ENCODE measurements at places on chromosomes 16 and 17.
A peak's percentile ranks its signal among the peaks of the same experiment; 100 is the strongest.

DNA sequence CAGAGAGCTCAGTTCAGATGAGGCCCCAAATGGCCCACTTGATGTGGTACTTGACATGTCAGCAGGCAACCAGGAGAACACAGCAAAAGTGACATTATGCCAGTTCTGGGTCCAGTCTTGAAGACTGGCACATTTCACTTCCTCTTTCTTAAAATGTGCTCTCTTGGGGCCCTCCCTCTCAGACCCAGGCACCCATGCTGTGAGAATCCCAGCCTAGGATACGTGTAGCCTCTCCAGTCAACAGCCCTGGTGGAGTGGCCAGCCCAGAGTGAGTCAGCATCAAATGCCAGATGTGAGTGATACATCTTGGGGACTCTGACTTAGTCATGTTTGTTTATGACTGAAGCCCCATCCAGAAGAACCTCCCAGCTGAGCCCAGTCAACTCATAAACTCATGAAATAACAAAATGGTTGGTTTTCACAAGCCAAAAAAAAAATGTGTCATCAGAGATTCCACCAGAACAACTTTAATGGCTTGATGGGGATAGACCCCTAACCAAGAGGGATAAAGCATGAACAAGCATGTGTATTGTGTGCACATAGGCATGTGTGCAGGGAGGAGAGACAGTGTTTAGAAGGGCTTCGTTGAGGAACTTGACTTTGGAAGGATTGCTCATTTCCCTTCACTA lies 82.5 kb upstream of the TNRC6C start:
- H3K4me1 ChIP-seq, result peaks cover 8% of the 10 kb centered on the region
- peaks cover 3% of the 10 kb centered on the region for H3K27me3 ChIP-seq
- no peak overlapping the region for H3K4me3 ChIP-seq
- no peak overlapping the region for H3K27ac ChIP-seq
- no peaks in the 10 kb centered on the region for H3K36me3 ChIP-seq
- DNase-seq, result no peak

DNA sequence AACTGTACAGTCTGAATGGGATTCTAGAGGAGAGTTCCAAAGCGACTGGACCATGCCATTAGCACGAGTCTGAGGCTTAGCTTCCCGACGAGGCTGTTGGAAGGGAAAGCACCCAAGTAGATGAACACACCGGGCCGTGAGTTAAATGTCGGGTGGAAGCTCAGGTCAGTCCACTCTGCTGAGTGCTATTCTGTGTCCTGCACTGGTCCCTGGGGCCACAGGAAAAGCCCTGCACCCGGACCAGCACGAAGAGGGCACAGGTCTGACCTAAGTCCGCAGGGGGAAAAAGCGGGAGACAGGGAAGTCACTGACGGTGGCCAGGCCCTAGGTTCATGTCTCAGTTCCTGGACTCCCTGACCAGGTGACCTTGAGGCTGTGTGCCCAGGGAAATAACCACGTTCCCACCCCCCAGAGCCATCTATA lies 44.1 kb upstream of the RBFOX3 start:
- no peak overlapping the region for H3K27ac ChIP-seq
- no peak overlapping the region for H3K4me3 ChIP-seq
- DNase-seq, result peak; percentile 59
- peaks cover 27% of the 10 kb centered on the region for H3K27me3 ChIP-seq
- no peaks in the 10 kb centered on the region for H3K4me1 ChIP-seq
- no peaks in the 10 kb centered on the region for H3K36me3 ChIP-seq

- peak overlapping the region; percentile 72 for H3K27ac ChIP-seq
- no peaks in the 10 kb centered on the region for H3K27me3 ChIP-seq
- H3K4me3 ChIP-seq, result peak overlapping the region; percentile 42
- H3K4me1 ChIP-seq, result peaks cover 63% of the 10 kb centered on the region
Observed at GRCh38 chr17:29140631-29141513, 39.3 kb downstream of the MYO18A start.

DNA sequence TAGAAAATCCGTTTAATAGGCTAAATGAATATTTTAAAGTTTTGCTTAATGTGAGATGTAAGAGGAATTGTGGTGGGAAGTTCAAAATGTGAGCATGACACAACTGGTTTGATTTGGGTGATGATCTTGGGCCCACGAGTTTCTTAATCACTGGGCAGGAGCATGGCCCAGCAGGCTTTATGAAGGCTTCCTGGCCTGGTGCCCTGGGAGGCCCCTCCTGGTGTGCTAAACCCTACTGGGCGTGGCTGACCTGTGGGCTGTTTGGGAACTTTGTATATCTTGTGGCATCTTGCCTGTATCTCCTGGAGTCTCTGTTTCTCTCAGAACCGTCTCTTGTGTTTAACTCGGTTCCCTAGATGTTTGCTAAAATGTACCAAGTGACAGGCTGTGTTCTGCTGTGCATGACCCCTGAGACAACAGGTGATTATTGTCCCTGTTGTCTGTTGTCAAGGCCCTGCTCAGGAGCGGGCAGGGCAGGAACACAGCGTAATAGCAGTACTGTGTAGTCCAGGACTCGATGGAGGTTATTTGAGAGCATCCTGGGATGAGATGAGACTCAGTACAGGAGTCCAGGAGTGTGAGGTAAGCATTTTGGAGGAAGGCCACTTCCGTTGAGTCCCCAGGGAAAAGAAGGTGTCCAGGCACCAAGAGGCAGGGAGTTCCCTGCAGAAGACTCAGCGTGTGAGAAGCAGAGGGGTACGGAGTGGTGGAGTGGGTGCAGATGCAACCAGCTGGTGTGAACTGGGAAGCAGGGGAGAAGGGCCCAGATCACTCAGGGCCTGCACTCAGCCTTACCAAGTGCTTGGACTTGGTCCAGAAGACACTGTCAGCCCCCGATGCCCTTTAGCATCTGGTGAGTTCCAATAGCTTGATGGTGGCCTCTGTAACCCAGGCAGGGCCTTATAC lies 48.5 kb downstream of the B9D1 start:
- H3K36me3 ChIP-seq, result peaks cover 62% of the 10 kb centered on the region
- no peak overlapping the region for H3K4me3 ChIP-seq
- H3K27me3 ChIP-seq, result no peaks in the 10 kb centered on the region

DNA sequence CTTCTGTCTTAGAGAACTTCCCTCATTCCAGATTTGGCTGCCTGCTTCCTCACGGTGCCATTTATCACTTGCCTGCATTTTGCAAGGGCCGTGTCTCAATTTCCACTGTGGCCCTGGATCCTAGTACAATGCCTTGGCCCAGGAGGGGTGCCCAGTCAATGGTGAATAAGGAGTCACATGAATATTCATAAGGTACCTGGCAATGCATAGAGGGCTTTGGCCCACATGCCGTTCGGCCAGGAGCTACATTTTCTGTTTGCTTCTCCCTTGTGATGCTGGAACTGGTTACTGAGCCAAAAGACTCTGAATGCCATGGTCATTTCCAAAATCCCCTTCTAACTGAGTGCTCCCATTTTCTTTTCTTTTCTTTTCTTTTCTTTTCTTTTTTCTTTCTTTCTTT lies 4.8 kb upstream of the PIRT start:
- no peaks in the 10 kb centered on the region for H3K36me3 ChIP-seq

GRCh38 chr16:27414788-27415431 lies 12.9 kb downstream of the IL21R start:
- no peak overlapping the region for H3K4me3 ChIP-seq
- H3K36me3 ChIP-seq, result no peaks in the 10 kb centered on the region
- H3K27ac ChIP-seq, result no peak overlapping the region

GRCh38 chr17:42880776-42881310 lies 19.8 kb upstream of the G6PC1 start:
- DNase-seq, result no peak
- no peaks in the 10 kb centered on the region for H3K4me1 ChIP-seq
- peaks cover 15% of the 10 kb centered on the region for H3K27me3 ChIP-seq
- no peak overlapping the region for H3K27ac ChIP-seq

GRCh38 chr17:42709561-42709960 lies 27.2 kb downstream of the CNTNAP1 start:
- no peaks in the 10 kb centered on the region for H3K4me1 ChIP-seq
- no peak overlapping the region for H3K4me3 ChIP-seq
- DNase-seq, result no peak
- peaks cover 93% of the 10 kb centered on the region for H3K36me3 ChIP-seq
- no peak overlapping the region for H3K27ac ChIP-seq

DNA sequence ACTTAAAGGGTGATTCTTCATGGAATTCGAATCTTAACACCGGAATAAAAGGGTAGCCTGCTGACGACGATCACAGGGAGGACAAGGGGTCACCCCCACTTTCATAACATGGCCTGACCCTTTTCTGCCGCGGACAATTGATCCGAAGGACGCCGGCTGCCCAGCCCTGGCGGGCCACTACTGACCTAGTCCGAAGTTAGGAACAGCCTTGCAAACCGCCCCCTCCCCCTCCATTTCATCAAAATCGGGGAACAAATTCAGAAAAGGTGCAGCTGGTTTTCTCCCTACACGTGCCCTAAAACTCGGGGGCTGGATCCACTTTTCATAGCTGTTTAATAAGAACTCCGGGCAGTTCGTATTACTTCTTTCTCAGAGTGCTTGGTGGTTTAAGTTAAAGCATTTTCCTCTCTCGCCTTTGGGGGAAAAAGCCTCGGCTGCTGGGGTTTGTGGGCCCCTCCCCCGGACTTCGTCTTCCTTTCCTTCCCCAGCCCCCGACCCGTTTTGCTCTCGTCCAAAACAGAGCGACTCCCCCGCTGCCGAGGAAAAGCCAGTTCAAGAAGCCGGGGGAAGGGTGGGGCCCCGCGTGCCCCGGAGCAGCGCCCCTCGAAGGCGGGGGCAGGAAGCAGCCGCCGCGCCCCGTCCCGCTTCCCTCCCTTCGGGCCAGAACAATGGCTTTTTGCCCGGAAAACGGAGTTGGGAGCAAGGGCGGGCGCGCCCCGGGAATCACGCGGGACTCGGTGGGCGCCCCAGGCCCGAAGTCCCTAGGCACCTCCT lies 641 bp upstream of the CBX2 start:
- H3K4me3 ChIP-seq, result peak overlapping the region; percentile 69
- DNase-seq, result no peak
- no peaks in the 10 kb centered on the region for H3K36me3 ChIP-seq

GRCh38 chr16:85428168-85428898 lies 184.8 kb upstream of the GSE1 start:
- H3K27ac ChIP-seq, result no peak overlapping the region
- no peaks in the 10 kb centered on the region for H3K36me3 ChIP-seq
- no peak overlapping the region for H3K4me3 ChIP-seq
- peaks cover under 1% of the 10 kb centered on the region for H3K4me1 ChIP-seq

- H3K36me3 ChIP-seq, result peaks cover 81% of the 10 kb centered on the region
- H3K27ac ChIP-seq, result peak overlapping the region; percentile 95
- H3K27me3 ChIP-seq, result no peaks in the 10 kb centered on the region
- H3K4me1 ChIP-seq, result peaks cover 72% of the 10 kb centered on the region
- peak overlapping the region; percentile 1 for H3K4me3 ChIP-seq
Observed at GRCh38 chr17:40093005-40093579, 7.3 kb downstream of the NR1D1 start.

DNA sequence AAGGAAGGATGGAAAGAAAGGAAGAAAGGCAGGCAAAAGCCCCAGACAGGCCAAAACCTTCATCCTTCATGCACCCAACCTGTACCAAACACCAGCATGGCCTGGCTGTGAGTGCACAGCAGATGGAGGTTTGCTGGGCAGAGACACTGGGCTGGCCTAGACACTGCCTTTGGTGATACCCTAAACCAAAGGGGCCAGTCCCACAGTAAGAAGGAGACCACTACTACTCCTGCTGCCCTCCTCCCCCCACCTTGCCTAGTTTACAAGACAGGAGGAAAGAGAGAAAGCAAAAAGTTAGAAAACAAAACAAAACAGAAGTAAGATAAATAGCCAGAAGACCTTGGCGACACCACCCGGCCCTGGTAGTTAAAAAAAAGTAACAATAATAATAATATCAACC lies 19.1 kb downstream of the QPRT start:
- H3K4me1 ChIP-seq, result peaks cover 2% of the 10 kb centered on the region
- no peak overlapping the region for H3K4me3 ChIP-seq
- H3K36me3 ChIP-seq, result no peaks in the 10 kb centered on the region
- H3K27ac ChIP-seq, result no peak overlapping the region
- H3K27me3 ChIP-seq, result no peaks in the 10 kb centered on the region

DNA sequence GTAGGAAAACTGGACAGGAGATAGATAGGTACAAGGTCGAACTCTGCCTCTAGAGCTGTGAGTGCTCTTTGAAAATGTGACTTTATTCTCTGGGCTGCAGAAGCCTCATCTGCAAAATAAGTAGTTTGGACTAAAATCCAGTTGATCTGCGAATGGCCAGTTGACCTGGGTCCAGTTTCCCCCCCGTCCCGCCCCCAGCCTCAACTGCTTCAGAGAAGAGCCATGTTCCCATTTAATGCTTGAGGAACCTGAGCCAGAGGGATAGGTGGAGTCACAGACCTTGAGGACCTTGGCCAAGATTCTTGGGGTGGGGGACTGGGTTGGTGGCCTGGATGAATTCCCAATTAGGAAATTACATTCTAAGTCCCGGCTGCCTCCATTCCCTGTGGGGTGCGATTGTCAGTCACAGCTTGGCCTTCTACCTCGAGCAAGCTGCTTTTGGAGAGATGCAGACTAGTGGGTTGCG lies 14.1 kb downstream of the TBX2 start:
- H3K36me3 ChIP-seq, result no peaks in the 10 kb centered on the region
- H3K27me3 ChIP-seq, result peaks cover 34% of the 10 kb centered on the region
- H3K27ac ChIP-seq, result no peak overlapping the region
- H3K4me3 ChIP-seq, result no peak overlapping the region
- H3K4me1 ChIP-seq, result peaks cover 52% of the 10 kb centered on the region

GRCh38 chr17:71304498-71305158 lies 816.2 kb upstream of the SOX9 start:
- H3K4me3 ChIP-seq, result no peak overlapping the region
- no peak overlapping the region for H3K27ac ChIP-seq
- DNase-seq, result no peak

GRCh38 chr16:24970708-24971107 lies 44.5 kb downstream of the ARHGAP17 start:
- peaks cover 74% of the 10 kb centered on the region for H3K36me3 ChIP-seq
- no peak overlapping the region for H3K4me3 ChIP-seq
- DNase-seq, result no peak
- H3K4me1 ChIP-seq, result no peaks in the 10 kb centered on the region

Measured in suprapubic skin (tissue), 4 donors.